ENCODE measurements at places on chromosomes 2 and 18. TPM values are rescaled to one million over a fixed set of nuclear protein-coding genes. Genes with fewer than 3 reads are reported as not detected.

GRCh38 chr2:108169982-108170625 is 69.7 kb upstream of the SULT1C3 start:
- no peak for DNase-seq

GRCh38 chr18:9885170-9886004 is at the start of gene TXNDC2:
Gene TXNDC2 (plus strand): TSS chr18:9885973. CDS start chr18:9886681, 708 bp downstream.
- no peak for DNase-seq

GRCh38 chr2:241965931-241966412 is 96.4 kb downstream of the RTP5 start:
- DNase-seq: peak; percentile 28

The ADRA2B gene
- not detected for total RNA-seq

GRCh38 chr2:24026233-24026632 is 16.3 kb downstream of the MFSD2B start:
- no peak for DNase-seq

The SLC23A3 gene
- 0.31 TPM for total RNA-seq

DNA sequence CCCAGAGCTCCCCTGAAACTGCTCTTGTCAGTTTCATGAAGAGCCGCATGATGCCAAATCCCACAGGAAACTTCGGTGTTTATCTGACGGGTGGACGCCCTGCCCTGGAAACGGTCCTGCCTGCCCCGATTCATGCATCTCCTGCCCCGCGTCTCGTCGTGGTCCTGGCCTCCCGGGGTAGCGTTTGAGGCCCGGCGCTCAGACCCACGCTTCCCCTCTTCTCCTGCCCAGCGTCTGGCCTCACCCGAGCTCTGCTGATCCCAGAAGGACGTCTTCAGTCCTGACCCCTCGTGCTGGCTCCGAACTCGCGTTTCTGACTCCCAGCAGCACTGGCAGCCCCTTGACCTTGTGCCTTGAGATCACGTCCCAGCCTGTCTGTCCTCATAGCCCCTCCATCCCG is 180.5 kb downstream of the TMEM18 start:
- DNase-seq: no peak

The FSIP2 gene
- 8.6 TPM for total RNA-seq

DNA sequence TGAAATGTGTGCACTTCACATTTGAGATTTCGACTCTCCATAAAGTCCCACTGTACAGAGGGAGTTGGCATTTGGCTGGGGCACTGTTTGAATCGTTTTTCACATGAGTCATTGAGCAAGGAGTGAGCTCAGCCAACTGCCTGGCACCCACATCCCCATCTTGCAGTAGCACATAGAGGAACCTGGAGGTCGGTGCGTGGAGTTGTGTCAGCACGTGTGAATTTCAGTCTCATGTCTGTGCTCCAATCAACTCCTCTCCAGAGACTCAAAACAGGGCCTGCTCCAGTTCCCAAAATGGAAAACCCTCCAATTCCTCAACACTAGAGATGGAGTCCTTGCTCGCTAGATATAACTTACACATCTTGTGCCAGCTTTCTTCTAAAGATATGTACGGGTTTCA is 126.8 kb upstream of the CAPN13 start:
- DNase-seq: peak; percentile 66

DNA sequence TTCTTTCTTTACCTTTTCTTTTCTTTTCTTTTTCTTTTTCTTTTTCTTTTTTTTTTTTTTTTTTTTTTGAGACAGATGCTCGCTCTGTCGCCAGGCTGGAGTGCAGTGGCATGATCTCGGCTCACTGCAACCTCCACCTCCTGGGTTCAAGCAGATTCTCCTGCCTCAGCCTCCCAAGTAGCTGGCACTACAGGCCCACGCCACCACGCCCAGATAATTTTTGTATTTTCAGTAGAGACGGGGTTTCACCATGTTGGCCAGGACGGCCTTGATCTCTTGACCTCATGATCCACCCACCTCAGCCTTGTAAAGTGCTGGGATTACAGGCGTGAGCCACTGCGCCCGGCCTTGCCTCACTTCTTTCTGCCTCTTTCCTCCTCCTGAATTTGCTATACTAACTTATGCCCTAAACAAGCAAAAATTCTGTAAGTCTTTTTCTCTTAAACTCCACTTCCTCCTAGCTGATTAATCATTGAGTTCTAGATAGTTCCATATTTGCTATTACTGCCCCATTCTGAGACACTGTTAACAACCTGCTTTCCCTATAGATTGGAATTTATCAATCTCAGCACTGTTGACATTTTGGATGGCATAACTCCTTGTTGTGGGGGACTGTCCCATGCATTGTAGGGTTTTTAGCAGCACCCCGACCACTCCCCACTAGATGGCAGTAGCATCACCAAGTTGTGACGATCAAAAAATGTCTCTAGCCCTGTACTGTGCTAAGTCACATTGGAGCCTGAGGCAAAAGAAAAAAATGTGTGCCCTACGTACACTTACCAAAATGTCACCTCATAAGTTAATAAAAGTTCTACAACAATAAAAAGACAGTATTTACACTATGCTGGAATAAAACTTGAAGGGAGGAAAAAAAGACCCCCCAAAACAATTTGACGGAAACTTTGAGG is 16.4 kb upstream of the THADA start:
- DNase-seq: no peak

DNA sequence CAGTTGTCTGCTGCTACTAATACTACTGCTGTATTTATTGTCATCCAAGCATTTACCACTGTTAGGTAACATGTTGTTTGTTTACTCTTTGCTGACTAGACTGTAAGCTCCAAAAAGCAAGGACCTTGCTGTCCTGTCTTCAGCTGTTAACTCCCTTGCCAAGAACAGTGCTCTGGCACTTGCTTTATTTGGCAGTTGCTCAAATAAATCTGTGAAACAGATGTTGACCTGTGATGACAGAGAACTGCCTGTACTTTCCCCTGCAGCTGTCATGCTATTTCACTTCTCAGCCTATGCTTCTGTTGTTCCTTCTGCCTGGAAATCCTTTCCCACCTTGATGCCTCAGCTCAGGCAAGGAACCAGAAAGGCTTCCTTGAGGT is 181.2 kb downstream of the ATAD2B start:
- no peak for DNase-seq

GRCh38 chr2:183227176-183227575 is 102.9 kb downstream of the NUP35 start:
- DNase-seq: no peak
